ENCODE measurements at places on chromosomes 1 and 21. TPM values are rescaled to one million over a fixed set of nuclear protein-coding genes. Genes with fewer than 3 reads are reported as not detected.

- H3K4me1 ChIP-seq = peaks cover 63% of the 10 kb centered on the region
- H3K36me3 ChIP-seq = peaks cover 5% of the 10 kb centered on the region
- no peak overlapping the region for H3K4me3 ChIP-seq
- no peaks in the 10 kb centered on the region for H3K27me3 ChIP-seq
- DNase-seq = no peak
- H3K27ac ChIP-seq = peak overlapping the region; percentile 78
These were observed 29.5 kb downstream of the RNF11 start for GRCh38 chr1:51265618-51266017.

- H3K27me3 ChIP-seq = peaks cover 11% of the 10 kb centered on the region
- DNase-seq = peak; percentile 84
- H3K36me3 ChIP-seq = no peaks in the 10 kb centered on the region
- no peak overlapping the region for H3K4me3 ChIP-seq
- no peak overlapping the region for H3K27ac ChIP-seq
These were observed 10.6 kb downstream of the AVPR1B start for GRCh38 chr1:206106328-206107167.

DNA sequence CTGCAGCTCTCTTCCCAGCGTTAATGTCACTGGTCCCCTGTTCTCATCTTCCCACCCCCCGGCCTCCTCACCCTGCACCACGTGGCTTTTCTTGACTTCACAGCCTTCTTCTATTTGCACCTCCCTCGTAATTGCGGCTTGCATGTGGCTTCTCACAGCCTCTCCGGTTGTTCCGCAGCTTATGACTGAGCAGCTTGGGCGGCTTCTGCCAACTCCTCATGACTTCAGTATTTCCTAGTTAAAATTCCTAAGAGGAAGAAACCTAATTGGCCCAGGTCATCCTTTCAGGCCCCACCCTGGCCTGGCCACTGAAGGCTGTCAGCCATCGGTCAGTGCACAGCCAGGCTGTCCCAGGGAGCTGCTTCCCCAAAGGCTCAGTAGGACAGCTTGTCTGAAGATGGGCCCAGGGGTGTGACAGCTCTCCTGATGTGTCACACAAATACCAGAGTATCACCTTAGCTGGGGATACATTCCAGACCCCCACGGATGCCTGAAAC is 8.6 kb upstream of the RERE start:
- no peak overlapping the region for H3K4me3 ChIP-seq
- no peaks in the 10 kb centered on the region for H3K36me3 ChIP-seq
- H3K4me1 ChIP-seq = peaks cover 17% of the 10 kb centered on the region
- no peak for DNase-seq
- no peaks in the 10 kb centered on the region for H3K27me3 ChIP-seq

DNA sequence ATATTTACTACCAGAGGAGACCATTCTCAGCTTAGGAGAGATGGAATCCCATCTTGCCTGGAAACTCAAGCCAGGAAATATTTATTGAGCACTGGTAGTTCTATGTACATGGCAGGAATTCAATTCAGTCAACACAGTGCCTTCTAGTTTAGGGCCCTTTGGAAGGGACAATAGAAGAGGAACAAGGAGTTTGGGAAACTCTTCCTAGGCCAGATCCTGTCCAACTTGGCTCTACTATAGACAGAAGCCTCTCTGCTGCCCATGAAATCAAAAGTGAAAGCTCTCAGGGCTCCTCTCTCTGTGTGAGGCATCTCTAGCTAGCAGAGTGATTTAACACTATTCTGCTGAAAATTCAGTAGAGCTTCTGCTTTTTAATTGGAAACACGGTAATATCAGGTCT is 244.6 kb upstream of the MAP1LC3C start:
- no peaks in the 10 kb centered on the region for H3K27me3 ChIP-seq
- no peak overlapping the region for H3K4me3 ChIP-seq
- H3K4me1 ChIP-seq = peaks cover 10% of the 10 kb centered on the region
- no peak for DNase-seq
- H3K27ac ChIP-seq = no peak overlapping the region
- no peaks in the 10 kb centered on the region for H3K36me3 ChIP-seq

DNA sequence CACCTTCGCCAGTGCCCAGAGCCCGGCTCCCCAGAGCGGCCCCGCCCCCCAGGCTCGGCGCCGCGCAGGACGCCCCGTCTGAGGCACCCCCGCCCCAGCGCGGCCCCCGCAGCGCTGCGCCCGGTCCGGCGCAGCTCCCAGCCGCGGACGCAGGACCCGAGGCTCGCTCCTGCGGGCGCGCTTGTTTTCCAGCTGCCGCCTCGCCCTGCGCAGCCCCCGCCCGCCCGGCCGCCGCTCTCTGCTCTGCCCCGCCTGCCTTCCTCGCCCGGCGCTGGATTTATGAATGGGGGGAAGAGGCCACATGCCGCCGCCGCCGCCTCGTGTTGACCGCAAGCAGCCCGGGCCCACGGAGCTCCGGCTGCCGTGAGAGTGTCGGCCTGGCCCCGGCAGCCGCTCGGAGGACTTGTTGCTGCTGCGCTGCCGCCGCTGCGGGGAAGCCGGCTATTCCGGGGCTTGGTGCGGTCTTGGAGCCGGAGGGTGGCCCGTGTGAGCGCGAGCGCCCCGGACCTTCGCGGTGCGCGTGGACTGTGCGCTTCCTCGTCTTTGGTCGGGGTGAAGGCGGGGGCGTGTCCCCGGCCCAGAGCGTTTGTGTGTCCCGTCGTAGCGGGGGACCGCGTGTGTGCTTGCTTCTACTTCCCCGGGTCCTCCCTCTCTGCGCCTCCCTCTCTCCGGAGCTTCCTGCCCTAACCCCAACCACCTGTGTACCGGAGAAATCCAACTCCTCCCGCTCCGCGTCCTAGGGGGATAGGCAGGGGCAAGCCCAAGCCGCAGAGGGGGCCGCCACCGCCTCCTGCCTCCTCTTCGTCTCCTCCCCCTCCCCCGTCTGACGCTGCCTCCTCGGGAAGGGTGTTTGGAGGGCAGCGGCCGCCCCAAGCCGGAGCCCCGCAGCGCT is 736 bp downstream of the KCNC4 start:
- H3K27me3 ChIP-seq = peaks cover 23% of the 10 kb centered on the region
- DNase-seq = peak; percentile 80
- H3K4me1 ChIP-seq = peaks cover 62% of the 10 kb centered on the region

DNA sequence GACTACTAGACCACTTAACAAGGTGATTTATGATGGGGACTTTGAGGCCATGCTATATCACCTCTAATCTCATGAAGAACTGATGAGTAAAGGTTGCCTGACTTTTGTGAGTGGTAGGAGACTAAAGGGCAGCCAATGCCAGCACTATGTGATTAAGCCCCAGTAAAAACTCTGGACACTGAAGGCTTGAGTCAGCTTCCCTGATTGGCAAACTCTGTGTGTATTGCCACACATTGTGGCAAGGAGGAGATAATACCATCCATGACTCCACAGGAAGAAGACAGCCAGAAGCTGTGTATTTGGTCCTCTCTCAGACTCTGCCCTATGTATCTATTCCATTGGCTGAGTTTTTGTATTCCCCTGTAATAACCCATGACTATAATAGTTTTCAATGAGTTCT is 413.3 kb upstream of the ZRANB2 start:
- no peaks in the 10 kb centered on the region for H3K27me3 ChIP-seq
- H3K36me3 ChIP-seq = no peaks in the 10 kb centered on the region
- DNase-seq = no peak
- H3K4me3 ChIP-seq = no peak overlapping the region
- H3K4me1 ChIP-seq = no peaks in the 10 kb centered on the region

DNA sequence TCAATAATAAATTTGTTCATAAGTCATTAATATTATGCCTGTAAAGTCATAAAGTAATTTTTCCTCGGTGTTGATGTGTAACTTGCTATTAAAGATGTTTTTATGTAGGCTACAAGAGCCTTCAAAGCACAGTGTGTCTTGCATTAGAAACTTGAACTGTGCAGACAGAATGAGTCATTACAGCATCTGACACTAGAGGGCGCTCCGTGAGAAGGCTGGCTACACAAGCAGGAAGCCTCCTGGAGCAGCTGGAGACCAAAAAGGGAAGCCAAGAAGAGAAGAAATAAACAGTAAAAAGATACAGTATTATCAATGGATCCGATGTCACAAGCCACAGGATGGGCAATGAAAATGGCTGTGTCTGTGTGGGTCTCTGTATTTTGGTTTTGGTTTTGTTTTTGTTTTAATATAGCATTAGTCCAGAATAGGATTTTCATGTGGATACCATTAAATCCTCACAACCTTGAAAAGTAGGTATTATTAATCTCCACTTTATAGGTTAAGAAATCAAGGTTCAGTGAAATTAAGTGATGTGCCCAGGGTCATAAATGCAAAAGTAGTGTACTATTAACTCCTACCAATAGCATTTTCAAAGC is 16.1 kb upstream of the LRRC8D start:
- no peaks in the 10 kb centered on the region for H3K4me1 ChIP-seq
- H3K4me3 ChIP-seq = no peak overlapping the region
- peak; percentile 75 for DNase-seq
- no peaks in the 10 kb centered on the region for H3K27me3 ChIP-seq

- DNase-seq = no peak
- peak overlapping the region; percentile 78 for H3K27ac ChIP-seq
- H3K36me3 ChIP-seq = no peaks in the 10 kb centered on the region
- H3K4me1 ChIP-seq = no peaks in the 10 kb centered on the region
These were observed 22.7 kb upstream of the LAMC2 start for GRCh38 chr1:183163316-183163715.

- H3K27ac ChIP-seq = peak overlapping the region; percentile 90
- H3K4me1 ChIP-seq = peaks cover 33% of the 10 kb centered on the region
- H3K4me3 ChIP-seq = peak overlapping the region; percentile 88
- DNase-seq = peak; percentile 57
- no peaks in the 10 kb centered on the region for H3K36me3 ChIP-seq
These were observed 688 bp downstream of the PTTG1IP start for GRCh38 chr21:44872649-44873355.

GRCh38 chr1:17308593-17308992 is 596 bp downstream of the PADI4 start:
- H3K27me3 ChIP-seq = no peaks in the 10 kb centered on the region
- no peak for DNase-seq
- H3K4me3 ChIP-seq = no peak overlapping the region
- H3K36me3 ChIP-seq = no peaks in the 10 kb centered on the region
- no peaks in the 10 kb centered on the region for H3K4me1 ChIP-seq

GRCh38 chr1:3352952-3353331 is 101.5 kb upstream of the ARHGEF16 start:
- no peak for DNase-seq
- no peak overlapping the region for H3K4me3 ChIP-seq
- no peaks in the 10 kb centered on the region for H3K4me1 ChIP-seq
- no peaks in the 10 kb centered on the region for H3K36me3 ChIP-seq
- no peak overlapping the region for H3K27ac ChIP-seq

GRCh38 chr1:35505911-35506798 is 51.0 kb downstream of the KIAA0319L start:
- H3K27me3 ChIP-seq = no peaks in the 10 kb centered on the region
- peak; percentile 39 for DNase-seq
- no peak overlapping the region for H3K4me3 ChIP-seq
- peak overlapping the region; percentile 58 for H3K27ac ChIP-seq
- H3K4me1 ChIP-seq = peaks cover 31% of the 10 kb centered on the region

- DNase-seq = no peak
- peaks cover 7% of the 10 kb centered on the region for H3K4me1 ChIP-seq
- H3K27ac ChIP-seq = peak overlapping the region; percentile 23
- no peaks in the 10 kb centered on the region for H3K36me3 ChIP-seq
- H3K4me3 ChIP-seq = no peak overlapping the region
- H3K27me3 ChIP-seq = no peaks in the 10 kb centered on the region
These were observed 90.9 kb upstream of the SLC44A3 start for GRCh38 chr1:94729267-94729666.

DNA sequence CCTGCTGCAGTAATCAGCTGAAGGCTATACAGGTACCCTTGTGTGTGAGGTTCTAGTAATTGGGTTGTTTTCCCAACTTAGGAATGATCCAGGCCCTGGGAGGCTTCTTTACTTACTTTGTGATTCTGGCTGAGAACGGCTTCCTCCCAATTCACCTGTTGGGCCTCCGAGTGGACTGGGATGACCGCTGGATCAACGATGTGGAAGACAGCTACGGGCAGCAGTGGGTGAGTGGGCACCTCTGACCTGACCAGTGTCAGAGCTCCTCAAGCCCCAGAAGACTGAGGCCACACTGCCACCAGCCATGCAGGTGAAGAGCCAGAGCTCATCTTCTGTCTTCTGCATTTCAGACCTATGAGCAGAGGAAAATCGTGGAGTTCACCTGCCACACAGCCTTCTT is 27.7 kb downstream of the ATP1A1 start:
- no peak overlapping the region for H3K4me3 ChIP-seq
- peaks cover 86% of the 10 kb centered on the region for H3K36me3 ChIP-seq
- no peak for DNase-seq
- no peak overlapping the region for H3K27ac ChIP-seq

- DNase-seq = no peak
- no peak overlapping the region for H3K27ac ChIP-seq
- peaks cover 17% of the 10 kb centered on the region for H3K4me1 ChIP-seq
- no peak overlapping the region for H3K4me3 ChIP-seq
- H3K27me3 ChIP-seq = no peaks in the 10 kb centered on the region
These were observed 55.0 kb downstream of the S1PR1 start for GRCh38 chr1:101291562-101292380.

DNA sequence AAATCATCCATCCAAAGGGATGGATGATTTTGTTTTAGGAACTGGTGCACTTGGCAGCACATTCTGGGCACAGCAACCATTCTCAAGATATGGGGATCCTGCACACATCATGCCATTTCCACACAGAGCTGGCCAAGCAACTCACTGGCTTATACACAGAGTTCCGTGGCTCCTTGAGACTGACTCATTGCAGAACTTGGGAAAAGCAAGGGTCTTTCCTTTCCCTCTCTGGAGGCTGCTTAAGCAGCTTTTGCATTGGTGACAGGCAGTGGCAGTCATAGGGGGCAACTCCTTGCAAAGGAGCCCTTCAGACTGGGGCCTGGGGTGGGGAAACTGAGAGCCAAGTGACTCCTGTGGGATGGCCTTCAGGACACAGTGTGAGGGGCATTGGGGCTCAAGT is 1.9 kb upstream of the MAD2L2 start:
- DNase-seq = no peak
- no peaks in the 10 kb centered on the region for H3K36me3 ChIP-seq
- H3K27me3 ChIP-seq = no peaks in the 10 kb centered on the region
- peaks cover 10% of the 10 kb centered on the region for H3K4me1 ChIP-seq

- H3K27ac ChIP-seq = no peak overlapping the region
- DNase-seq = no peak
- no peaks in the 10 kb centered on the region for H3K36me3 ChIP-seq
- H3K27me3 ChIP-seq = peaks cover 9% of the 10 kb centered on the region
- H3K4me1 ChIP-seq = no peaks in the 10 kb centered on the region
- no peak overlapping the region for H3K4me3 ChIP-seq
These were observed 37.8 kb upstream of the TLR5 start for GRCh38 chr1:223180731-223181321.

Gene BACH1
- polyA plus RNA-seq = 18.1 TPM

Gene NPPA
- not detected for polyA plus RNA-seq

Gene RHD
- not detected for polyA plus RNA-seq

Gene S100A8
- not detected for polyA plus RNA-seq

Gene PRKAA2
- polyA plus RNA-seq = 1.5 TPM

Gene RBM34
- polyA plus RNA-seq = 39.9 TPM

Gene RBM11
- polyA plus RNA-seq = not detected

Gene WARS2
- 3.6 TPM for polyA plus RNA-seq

Gene AMY1B
- polyA plus RNA-seq = not detected

Gene RIMS3
- 2.9 TPM for polyA plus RNA-seq

Gene AADACL4
- 0.32 TPM for polyA plus RNA-seq
